ENCODE measurements at places on chromosomes 13 and 19.

DNA sequence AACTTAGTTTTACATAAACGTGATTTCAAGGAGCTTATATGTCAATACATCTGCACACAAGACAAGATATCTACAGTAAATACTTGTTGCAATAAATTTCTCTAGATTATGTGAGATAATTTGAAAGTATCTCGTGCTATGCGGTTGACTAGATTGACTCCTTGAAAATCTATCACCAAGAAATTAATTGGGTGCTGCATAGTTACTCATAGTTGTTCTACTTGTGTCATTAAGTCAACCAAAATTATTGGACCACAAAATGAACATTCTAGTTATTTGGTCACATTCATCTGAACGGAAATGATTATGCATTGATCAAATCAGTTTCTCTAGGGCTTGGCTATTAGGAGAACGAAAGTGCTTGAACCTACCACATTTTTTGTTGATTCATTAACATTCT lies 2291.5 kb downstream of the PCDH9 start:
- no peak overlapping the region for H3K27ac ChIP-seq
- no peaks in the 10 kb centered on the region for H3K4me1 ChIP-seq
- no peak overlapping the region for H3K4me3 ChIP-seq
- DNase-seq = no peak
- no peaks in the 10 kb centered on the region for H3K36me3 ChIP-seq

GRCh38 chr13:91072486-91072885 lies 275.0 kb upstream of the MIR17HG start:
- H3K27ac ChIP-seq = no peak overlapping the region
- H3K36me3 ChIP-seq = no peaks in the 10 kb centered on the region
- no peak overlapping the region for H3K4me3 ChIP-seq
- no peaks in the 10 kb centered on the region for H3K4me1 ChIP-seq
- no peak for DNase-seq

- no peak overlapping the region for H3K4me3 ChIP-seq
- H3K4me1 ChIP-seq = no peaks in the 10 kb centered on the region
- DNase-seq = no peak
- H3K36me3 ChIP-seq = no peaks in the 10 kb centered on the region
- H3K27ac ChIP-seq = no peak overlapping the region
Measured at GRCh38 chr13:34654647-34655046, 287.4 kb upstream of the NBEA start.

DNA sequence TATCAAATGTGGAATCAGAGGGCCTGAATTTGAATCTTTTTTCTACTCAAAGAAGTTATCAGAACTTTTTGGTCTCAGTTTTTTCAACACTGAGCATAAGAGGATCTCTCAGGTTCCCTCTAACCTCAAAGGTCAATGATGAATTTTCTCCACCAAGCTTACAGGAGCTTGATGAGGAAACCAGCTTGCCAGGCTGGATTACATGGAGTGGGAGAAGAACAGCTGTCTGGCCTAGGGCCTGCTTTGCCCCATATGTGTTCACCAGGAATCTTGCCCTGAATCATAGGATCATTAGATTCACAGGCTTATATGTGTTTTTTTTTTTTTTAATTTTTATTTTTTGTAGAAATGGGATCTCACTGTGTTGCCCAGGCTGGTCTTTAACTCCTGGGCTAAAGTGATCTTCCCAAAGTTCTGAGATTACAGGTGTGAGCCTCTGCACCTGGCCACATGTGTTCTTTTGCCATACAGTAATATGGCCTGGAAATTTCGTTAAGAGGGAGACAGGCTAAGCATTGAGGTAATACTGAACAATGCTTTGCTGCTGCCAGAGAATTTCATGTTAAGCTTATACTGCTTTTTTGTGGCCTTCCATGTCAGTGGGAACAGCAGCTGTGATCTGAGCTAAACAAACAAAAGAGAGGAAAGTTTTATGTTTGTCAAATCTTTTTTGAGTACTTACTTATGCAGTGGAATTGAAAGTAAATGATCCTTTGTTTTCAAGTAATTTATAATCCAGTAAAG lies 110.6 kb downstream of the DNAJC3 start:
- H3K4me1 ChIP-seq = no peaks in the 10 kb centered on the region
- no peak for DNase-seq
- H3K27me3 ChIP-seq = no peaks in the 10 kb centered on the region
- peaks cover 43% of the 10 kb centered on the region for H3K36me3 ChIP-seq

DNA sequence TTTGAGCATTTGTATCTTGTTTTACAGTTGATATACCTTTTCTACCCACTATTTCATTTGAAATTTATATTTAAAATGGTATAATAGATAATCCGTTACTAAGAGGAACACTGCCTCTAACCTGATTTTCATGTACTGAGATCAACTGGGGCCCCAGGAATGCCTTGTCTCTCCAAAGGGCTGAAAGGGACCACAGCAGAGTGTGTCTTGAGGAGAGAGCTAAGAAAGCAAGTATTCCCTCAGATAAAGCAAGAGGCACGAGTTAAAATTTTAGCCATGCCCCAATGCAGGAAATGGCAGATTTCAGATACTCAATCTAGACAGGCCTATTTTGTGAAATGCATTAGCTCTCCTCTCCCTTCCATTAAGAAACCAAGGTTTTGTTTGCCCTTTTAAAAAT lies 10.7 kb downstream of the UQCRFS1 start:
- no peaks in the 10 kb centered on the region for H3K27me3 ChIP-seq
- peaks cover 22% of the 10 kb centered on the region for H3K36me3 ChIP-seq
- DNase-seq = no peak
- H3K4me1 ChIP-seq = peaks cover 6% of the 10 kb centered on the region
- no peak overlapping the region for H3K4me3 ChIP-seq
- no peak overlapping the region for H3K27ac ChIP-seq

DNA sequence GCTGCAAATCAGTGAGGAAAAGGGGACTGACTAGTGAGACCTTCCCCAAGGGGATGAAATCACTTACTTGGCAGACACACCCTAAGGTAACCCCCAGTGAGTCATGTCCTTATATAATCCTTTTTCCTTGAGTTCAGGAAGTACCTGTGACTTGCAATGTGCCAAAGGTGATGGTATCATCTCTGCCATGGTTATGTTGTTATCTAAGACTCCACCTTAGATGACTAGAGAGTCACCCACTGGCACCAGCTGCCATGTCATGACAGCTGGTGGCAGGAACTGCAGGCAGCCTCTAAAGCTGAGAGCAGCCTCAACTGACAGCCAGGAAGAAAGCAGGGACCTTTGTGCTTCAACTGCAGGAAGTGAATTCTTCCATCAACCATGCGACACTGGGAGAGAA lies 12.5 kb downstream of the PBX4 start:
- peak overlapping the region; percentile 25 for H3K4me3 ChIP-seq
- no peak for DNase-seq
- H3K27me3 ChIP-seq = no peaks in the 10 kb centered on the region
- peaks cover 37% of the 10 kb centered on the region for H3K4me1 ChIP-seq
- H3K27ac ChIP-seq = peak overlapping the region; percentile 87

DNA sequence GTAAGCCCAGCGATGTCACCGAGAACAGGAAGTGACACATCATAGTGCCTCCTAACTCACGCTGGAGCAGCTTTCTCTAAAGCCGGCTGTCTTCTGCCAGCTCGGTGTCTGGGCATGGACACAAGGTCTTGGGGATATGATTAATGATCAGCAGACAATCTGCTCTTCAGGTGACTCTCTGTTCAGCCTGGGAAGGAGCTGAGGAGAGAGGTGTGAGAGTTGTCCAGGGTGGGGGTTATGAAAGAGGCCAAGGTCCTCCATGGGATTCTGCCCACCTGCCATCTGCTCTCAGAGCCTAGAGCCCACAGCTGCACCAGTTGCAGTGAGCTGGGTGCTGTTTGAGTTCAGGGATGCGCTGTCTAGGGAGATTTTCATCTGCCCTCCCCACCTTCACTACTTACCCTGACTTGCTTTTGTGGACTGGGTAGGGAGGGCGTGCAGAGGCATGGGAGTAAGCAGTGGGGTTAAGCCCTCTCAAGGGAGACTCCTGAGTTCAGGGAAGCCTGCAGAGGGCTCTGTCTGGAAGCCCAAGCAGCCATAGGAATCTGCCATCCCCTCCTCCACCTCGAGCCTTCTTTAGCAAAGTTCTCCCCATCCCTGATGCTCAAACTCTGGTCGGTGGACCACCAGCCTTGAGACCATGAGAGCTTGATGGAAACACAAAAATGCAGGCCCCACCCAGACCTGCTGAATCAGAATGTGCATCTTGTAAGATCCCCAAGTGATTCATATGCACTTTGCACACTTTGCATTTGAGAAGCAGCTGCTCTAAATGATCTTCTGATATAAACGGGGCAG lies 539.7 kb downstream of the RFC3 start:
- H3K4me1 ChIP-seq = no peaks in the 10 kb centered on the region
- no peaks in the 10 kb centered on the region for H3K36me3 ChIP-seq
- H3K27ac ChIP-seq = no peak overlapping the region
- DNase-seq = no peak

DNA sequence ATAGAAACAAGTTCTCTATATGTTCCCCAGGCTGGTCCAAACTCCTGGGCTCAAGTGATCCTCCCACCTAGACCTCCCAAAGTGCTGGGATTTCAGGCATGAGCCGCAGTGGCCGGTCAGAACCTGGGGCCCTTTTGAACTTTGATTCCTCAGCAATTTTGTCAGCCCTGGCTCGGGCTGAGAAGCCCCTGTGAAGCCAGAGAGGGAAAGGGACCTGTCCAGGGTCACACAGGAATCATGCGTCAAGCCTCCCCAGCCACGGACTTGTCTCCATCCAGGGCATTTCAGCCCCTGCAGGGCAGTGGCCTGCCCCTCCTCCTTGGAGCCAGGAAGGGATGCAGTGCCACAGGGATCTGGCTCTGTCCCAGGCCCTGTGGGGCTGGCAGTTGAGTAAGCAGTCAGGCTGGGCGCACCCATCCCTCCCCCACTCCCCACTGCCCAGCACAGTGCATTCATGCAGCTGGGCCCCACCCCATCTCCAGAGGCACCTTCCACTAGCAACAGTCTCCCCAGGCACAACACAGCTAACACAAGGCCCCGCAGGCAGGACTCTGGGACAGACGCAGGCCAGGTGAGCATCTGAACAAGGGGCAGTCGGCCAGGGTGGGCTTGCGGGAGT lies at the start of gene CAPS:
TSS of gene CAPS (plus strand) at position 516 of the 619 bp plus-strand sequence. CDS start 153 bp downstream, outside the sequence.
- peaks cover 2% of the 10 kb centered on the region for H3K36me3 ChIP-seq
- DNase-seq = no peak
- no peaks in the 10 kb centered on the region for H3K4me1 ChIP-seq
- no peak within 1 kb of the TSS for H3K27ac ChIP-seq

GRCh38 chr13:51318876-51319275 lies 20.6 kb upstream of the SERPINE3 start:
- no peaks in the 10 kb centered on the region for H3K4me1 ChIP-seq
- DNase-seq = no peak
- no peak overlapping the region for H3K27ac ChIP-seq

- no peak overlapping the region for H3K27ac ChIP-seq
- no peak overlapping the region for H3K4me3 ChIP-seq
- H3K4me1 ChIP-seq = peaks cover 53% of the 10 kb centered on the region
- H3K36me3 ChIP-seq = peaks cover 4% of the 10 kb centered on the region
Measured at GRCh38 chr13:40505196-40505595, 161.2 kb downstream of the FOXO1 start.

- H3K27ac ChIP-seq = no peak overlapping the region
- no peaks in the 10 kb centered on the region for H3K4me1 ChIP-seq
- DNase-seq = no peak
- H3K4me3 ChIP-seq = no peak overlapping the region
- peaks cover 3% of the 10 kb centered on the region for H3K27me3 ChIP-seq
- no peaks in the 10 kb centered on the region for H3K36me3 ChIP-seq
Measured at GRCh38 chr19:30890033-30890432, 459.2 kb downstream of the TSHZ3 start.

DNA sequence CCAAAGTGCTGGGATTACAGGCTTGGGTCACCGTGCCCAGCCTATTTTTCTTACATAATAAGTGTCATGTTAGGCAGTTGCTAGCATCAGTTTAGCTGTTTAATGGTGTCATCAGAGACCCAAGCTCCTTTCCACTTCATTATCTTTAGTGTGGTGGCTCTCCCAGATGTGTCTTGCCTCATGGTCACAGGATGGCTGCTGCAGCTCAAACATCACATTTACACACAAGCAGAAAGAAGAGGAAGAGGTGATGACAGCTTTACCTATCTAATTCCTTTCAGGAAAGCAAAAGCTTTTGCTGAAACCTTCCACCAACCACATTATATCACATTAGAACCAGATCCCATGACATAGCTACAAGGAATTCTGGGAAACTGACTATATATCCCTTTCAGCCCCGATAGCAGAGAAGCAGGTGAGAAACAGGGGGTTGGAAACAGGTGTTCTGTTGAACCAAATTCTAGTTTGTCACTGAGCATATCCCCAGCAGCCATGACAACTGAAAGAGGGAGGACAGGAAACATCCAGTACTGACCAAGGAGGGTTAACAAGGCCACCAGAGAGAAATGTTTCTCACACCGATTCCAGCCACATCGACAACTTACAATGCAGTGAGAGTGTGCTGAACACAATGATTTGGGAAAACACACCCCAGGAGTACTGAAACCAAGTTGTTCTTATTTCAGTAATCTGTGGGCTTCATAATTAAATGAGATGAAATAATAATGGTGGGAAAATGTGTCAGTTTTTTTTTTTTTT lies 617.0 kb downstream of the UQCRFS1 start:
- no peaks in the 10 kb centered on the region for H3K27me3 ChIP-seq
- H3K4me3 ChIP-seq = no peak overlapping the region
- no peaks in the 10 kb centered on the region for H3K36me3 ChIP-seq
- DNase-seq = no peak
- no peak overlapping the region for H3K27ac ChIP-seq
- H3K4me1 ChIP-seq = no peaks in the 10 kb centered on the region

DNA sequence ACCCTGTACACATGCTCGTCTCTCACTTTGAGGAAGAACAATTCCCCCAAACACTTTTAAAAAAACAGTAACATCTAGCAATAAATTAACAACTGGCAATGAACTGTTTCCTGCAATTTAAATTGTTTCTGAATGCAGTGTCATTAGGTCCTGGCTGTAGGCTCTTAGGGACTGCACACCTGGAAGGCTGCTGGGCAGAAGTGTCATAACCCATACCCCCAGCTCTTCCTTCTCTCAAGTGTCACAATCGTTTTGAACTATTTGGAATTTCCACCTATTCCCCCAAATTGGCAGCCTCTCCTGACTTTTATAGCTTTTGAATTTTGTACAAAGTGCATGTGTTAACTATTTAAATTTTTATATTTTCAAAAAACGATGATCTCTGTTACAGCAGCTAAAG lies 38.2 kb upstream of the KPNA3 start:
- peaks cover 6% of the 10 kb centered on the region for H3K4me1 ChIP-seq
- H3K36me3 ChIP-seq = peaks cover 3% of the 10 kb centered on the region
- DNase-seq = no peak
- no peak overlapping the region for H3K27ac ChIP-seq
- no peaks in the 10 kb centered on the region for H3K27me3 ChIP-seq
- H3K4me3 ChIP-seq = no peak overlapping the region

All from activated naive CD8-positive, alpha-beta T cell treated with anti-CD3 and anti-CD28 coated beads for 36 hours (primary cell).